NCI-H1417 (cell line): ENCODE measurements at places on chromosomes 5 and 9.

GRCh38 chr5:132386644-132387286, 17.3 kb downstream of the SLC22A5 start:
- DNase-seq: peak; percentile 40

DNA sequence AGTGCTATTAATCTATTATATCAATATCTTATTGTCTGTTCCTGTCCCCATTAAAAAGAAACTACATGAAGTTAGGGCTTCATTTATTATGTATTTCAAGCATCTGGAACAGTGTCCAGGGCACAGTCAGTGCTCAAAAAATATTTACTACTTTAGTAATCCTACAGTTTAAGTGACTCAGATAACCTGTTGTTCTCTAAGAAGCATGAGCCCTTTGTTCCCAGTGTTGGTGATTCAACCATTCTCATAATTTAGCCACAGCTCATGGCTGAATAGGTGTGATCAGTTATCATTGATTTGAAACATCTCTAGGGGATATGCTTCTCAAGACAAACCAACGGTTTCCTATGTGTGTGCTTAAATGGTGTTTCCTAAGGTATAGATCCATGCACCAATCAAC, 292.7 kb downstream of the TMEM167A start:
- DNase-seq: no peak

DNA sequence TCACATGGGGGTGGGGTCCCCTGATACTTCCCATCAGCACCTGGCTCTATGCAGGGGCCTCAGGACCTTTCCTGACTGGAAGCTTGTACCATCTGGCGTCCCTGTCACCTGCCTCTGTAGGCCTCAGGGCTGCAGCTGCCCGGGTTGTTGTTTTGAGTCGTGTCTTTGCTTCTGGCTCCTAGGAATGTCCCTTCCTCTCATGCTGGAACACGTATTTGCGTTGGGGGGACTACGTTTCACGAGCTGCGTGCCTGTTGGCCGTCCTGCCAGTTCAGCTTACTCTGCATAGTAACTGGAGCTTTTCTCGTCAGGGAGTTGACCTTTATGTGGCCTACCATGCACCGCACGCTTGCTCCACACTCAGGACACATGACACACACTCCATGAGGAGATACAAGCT, 54.9 kb upstream of the IRX4 start:
- no peak for DNase-seq

DNA sequence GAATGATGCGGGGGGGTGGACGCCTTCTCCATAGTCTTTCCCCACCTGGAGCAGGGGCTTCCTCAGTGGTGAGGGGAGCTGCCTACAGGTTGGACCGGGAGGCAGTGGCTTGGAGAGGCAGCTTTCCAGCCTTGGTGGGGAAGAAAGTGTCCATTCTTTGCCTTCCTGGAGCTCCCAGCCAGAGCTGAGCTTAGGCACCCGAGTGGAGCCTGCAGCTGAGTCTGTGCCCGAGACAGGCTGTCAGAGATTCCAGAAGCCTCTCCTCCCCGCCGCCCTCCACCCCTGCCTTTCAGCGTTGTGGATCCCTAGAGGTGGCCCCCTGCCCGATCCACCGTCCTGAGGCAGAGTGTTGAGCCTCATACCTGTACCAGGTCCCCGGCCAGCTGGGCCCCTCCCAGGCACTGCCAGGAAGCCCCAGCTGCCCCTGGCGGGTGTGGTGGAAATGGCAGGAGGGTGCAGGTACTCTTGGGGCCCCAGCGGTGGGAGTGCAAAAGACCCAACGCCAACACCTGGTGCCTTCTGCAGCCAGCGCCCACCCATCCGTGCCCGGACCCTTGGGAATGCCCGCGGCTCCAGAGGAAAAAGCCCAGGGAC, 112.0 kb downstream of the RXRA start:
- DNase-seq: no peak

- DNase-seq: no peak
Observed at GRCh38 chr5:126864042-126864688, 87.2 kb downstream of the LMNB1 start.

GRCh38 chr5:133399247-133399891, 213.0 kb downstream of the FSTL4 start:
- no peak for DNase-seq

GRCh38 chr9:130539420-130540223, 39.8 kb upstream of the FUBP3 start:
- DNase-seq: no peak
